ENCODE measurements at places on chromosomes 7 and 10. TPM values are rescaled to one million over a fixed set of nuclear protein-coding genes. Genes with fewer than 3 reads are reported as not detected.

DNA sequence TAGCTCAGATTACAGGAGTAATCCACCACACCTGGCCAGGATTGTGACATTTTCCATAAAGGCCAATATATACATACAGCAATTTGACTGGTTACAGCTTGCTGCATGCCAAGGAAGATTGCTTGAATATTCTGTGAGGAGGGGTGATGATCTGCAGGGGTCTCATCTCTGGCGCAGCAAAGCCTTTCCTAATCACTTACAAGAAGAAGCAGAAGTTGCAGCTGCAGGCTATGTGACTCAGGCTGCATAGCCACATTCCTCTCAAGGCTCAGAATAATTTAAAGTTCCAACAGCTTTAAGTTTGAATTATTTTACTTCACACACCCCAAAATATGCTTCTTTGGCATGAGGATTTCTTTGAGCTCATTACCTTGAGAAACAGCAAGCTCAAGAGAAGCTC, 11.4 kb upstream of the RASGEF1A start:
- no peak for DNase-seq

DNA sequence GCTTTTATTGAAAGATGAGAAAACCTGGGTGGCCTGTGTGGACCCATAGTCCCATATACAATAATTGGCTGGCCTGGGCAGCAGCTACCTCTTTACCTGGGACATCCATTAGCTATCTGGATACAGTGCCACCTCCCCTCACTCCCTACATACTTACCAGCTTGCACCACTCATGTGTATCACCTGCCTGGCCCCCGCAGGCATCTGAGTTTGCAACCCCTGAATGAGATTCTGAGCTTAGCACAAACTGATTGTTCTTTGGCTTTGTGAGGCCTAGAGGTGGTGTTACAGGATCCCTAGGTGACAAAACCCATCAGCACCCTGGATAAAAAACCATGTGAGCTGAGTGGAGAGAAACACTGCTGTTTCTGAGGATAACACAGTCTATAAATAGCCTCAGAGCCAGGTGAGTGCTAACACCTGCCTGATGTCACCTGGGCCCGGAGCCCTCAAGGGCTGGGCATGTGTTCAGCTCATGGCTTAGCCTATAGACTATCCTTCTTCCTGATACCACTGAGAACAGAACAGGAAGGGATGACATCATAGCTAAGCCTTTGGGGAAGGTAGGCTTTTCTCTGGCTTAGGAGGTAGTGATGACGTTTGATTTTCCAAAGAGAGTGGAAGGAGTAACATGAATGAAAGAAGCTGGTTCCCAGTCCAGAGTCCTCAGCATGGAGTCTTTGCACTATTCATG, 2.6 kb upstream of the PPIF start:
- DNase-seq = no peak

GRCh38 chr7:31683445-31684225, 3.4 kb upstream of the PPP1R17 start:
- DNase-seq = no peak

GRCh38 chr7:7944619-7945282, 23.8 kb upstream of the GLCCI1 start:
- DNase-seq = no peak

The METTL27 gene
- total RNA-seq = 3.7 TPM

The EZH2 gene
- total RNA-seq = 36.0 TPM

The RSPH10B2 gene
- 24.3 TPM for total RNA-seq

The GIMAP5 gene
- total RNA-seq = 8.4 TPM
